CD4-positive, alpha-beta T cell treated with Interleukin-4 for 1 hour (primary cell): ENCODE measurements at places on chromosomes 7 and 10.

DNA sequence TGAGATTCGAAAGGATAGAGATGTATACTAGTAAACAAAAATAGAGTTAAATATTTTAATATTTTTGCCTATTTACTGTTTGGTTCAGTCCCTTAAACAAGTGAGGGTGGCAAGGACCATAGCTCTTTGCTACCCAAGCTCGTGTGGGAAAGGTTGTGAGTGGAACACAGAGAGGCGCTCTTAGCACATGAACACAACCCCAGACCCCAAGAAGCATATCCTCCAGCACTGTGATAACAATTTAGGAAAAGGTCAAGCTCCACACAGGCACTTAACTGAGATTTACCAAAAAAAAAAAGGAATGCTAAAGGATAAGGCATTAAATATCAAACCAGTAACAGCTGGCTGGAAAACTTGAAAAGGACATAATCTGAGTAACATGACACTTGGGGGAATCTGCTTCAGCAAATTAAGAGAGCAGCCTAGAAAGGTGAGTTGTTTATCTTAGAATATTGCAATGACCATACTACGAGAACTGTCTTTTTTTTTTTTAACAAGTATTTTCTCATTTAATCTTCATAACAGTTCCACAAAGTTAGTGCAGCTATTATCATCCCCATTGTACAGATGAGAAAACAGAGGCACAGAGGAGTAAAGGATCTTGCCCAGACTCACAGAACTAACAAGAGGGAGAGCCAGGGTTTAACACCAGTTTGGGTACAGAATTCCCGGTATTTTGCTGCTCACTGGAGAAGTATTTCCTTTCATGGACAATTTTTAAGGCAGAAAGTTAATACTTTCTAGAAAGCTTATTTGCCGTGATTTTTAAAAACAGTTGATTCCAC is 303.5 kb upstream of the AOAH start:
- no peak for DNase-seq

DNA sequence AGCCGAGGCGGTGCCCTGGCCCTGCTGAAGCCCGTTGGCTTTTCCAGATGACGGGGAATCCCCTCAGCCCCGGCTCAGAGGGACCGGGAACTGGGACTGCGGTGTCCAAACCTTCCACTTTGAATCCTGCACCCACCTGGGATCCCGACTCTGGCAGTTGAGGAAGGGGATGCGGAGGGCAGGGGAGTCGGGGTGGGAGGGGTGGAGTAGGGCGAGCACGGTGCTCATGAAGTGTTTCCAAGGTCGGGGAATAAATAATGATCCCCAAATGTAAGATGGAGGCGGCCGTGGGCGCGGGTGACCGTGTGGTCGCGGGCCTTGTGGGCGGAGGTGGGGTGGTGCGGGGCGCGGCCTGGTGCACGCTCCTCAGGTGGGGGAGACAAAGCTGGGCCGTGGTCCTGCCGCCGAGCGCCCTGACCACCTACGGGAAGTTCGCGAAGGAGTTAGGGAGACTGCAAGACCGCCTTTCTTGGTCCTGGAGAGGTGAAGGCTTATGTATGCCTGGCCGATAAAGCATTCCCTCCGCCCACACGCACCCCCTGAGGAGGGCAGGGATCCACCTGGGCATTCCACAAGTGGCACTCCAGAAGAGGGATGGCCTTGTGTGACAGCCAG is 1.4 kb downstream of the MTURN start:
- DNase-seq = no peak

DNA sequence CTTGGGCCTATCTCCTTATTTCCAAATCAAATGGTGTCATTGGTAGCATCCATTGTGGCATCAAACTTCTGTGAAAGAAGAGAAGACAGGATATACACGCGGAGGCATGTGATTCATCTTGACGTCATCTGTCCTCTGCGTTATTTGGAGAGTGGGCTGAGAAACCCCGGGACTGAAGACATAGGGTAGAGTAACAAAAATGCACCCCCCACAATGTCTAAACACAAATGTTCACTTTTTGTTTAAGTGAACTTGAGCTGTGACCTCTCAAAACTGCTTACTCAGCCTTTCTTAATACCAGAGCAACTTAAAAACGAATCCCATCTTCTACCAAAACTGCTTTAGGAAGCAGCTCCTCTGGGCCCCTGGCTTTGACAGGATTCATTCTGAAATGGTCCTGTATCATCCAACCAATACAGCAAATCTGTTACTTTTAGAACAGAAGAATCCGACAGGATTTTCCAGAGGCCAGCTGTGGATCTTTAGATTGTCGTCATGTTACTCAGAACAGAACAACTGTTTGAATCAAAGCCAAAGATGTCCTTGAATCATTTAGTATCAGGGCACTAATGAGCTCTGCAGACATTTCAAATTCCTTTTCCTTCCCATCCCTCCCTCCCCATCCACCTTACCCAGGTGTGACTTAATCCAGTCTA is 438.1 kb downstream of the SUGCT start:
- no peak for DNase-seq

DNA sequence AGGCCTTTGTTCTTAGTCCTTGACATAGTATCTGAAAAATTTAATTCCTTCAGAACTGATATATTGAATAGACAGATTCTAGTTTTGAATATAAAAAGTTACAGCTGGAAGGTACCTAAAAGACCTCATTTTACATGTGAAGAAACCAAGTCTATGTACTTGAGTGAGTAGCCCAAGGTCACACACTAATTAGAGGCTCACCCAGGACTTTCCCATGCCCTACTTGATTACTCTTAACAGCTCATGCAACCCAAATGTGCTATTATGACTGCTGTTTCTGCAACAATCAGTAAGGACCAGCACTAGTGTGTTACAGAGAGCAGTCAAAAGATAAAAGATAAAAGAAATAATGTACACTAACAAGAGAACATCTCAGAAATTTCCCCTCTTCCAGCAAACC is 40.7 kb upstream of the BET1 start:
- DNase-seq = no peak
